ENCODE measurements at places on chromosomes 2 and 18.

DNA sequence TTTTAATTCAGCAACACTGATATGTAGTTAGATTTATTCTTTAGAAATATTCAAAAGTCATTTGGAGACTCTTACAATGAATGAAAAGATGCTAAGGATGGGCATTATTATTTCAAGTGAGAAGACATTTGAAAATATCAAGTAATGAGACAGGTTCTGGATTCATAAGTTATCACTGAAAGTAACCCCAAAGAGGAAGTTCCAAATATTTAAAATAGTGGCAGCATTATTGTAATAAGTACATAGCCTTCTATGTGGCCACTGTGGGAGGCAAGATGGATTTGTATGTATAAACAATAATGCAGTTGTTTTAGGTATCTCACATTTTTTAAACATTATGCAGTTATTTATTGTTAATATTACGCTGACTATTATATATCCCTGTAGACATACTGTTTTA lies 29.7 kb downstream of the ZC3H6 start:
- DNase-seq, result no peak

DNA sequence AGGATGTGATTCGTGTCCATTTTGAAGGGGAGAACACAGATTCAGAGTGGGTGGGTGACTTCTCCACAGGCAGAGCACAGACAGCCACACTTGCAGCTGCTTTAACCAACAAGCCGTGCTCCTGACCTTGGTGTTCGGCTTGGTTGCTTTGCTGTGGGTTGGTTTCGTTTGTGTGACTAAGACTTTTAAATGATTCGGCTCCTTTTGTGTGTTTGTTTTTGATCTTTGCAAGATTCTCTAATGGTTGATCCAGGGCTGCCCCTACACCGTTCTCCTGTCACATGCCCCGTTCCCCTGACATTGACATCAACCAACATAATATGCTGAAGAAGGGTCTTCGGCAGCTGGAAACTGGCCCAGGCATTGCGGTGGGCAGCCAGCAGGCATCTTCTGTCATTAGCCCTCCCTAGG lies 95.9 kb upstream of the MBOAT2 start:
- no peak for DNase-seq

DNA sequence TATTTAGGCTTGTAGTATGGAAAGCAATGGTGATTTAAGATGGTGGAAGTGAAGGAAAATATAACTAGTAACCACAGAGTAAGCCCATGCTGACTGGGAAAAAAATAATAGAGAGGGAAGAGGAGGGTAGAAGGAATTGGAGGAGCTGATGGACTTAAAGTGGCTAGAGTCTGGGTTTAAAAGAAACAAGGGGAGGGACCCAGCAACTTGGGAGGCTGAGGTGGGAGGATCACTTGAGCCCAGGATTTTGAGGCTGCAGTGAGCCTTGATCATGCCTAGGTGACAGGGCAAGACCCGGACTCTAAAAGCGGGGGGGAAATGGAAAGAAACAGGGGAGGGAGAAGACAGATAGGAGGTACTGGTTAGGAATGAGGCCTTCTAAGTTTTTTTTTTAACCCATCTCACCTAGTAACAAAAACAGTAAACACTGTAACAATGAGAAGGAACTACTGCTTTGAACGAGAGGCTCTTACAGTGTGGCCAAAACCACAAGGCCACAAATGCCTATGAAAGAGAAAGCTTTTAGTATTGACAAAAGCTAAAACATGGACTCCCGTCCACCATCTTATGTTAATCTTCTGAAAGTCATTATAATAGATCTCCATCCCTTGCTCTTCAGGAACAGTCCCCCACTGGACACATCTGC lies 26.6 kb downstream of the METTL8 start:
- no peak for DNase-seq

DNA sequence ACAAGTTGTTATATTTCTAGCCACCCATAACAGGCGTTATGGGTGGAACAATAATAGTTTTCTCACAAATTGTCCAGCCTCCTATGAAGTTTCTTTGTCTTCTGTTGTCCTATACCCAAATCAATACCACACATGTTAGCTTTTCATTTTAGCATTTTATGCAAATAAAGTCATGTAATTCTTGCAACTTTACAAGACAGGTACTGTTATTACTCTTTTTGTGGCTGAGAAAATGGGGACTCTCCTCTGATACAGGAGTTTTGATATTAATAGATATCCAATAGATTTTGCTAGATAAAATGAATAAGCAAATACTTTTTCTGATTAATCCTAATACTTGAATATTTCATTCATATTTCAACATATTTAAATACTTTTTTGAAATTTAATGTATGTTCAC lies 151.0 kb downstream of the PMAIP1 start:
- no peak for DNase-seq

DNA sequence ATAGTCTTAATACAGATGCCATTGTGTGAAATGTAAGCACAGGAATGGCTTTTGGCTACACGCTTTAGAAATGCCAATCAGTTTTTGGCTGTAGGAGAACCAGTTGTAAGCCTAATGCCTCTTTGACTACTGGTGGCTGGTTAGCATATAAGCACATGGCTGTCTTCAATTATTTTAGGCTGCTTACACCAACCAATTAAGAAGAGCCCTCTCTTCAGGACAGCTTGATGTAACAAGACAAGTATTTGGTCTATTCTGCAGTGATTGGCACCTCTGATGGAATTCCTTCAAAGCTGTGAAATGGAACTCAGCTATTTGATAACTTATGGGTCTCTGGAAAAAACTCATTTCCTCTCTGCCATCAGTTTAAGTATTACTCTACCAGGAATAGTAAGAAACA lies 680.1 kb upstream of the FSHR start:
- DNase-seq, result no peak

GRCh38 chr2:176768185-176768584 lies 444.4 kb upstream of the HNRNPA3 start:
- DNase-seq, result no peak

DNA sequence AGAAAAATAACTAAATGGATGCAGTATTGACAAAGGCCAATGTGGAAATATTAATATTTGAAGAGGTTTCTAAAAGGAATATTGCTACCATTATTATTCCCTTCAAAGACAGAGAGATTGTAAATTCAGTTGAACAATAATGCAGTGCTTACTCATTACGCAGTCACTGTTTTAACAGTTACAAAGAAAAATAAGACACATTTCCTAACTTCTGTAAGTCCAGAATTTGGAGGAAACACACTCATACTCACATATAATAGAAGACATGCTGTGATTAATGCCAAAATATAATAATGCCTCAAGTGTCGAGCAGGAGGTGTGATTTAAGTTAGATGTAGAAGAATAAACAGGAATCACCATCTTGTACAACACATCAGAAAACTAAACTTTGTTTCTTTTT lies 389.2 kb downstream of the FBXO15 start:
- no peak for DNase-seq

DNA sequence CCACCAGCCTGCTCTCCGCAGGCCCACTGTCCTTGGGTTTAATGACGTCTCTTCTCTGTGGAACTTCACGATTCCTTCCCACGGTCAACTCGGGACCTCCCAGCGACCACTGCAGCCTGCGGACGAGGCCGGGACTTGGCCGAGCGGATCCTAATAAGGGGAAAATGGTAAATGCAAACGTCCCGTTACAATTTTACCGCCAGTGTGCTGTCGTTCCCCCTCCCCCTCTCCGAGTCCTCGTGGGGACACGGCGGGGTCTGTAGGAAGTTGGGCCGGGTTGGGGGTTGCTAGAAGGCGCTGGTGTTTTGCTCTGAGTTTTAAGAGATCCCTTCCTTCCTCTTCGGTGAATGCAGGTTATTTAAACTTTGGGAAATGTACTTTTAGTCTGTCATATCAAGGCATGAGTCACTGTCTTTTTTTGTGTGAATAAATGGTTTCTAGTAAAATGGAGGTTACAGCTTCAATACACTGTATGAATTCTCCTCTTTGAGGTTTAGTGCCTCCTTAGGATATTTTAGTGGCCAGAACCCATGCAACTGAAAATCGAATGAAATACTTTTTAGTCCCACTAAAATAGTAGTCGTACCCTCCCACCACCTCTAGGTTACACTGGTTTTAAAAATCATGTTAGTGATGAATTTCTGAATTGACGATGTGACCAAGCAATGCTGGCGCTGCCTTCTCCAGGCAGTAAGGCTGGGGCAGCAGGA lies 2.3 kb downstream of the HOXD11 start:
- DNase-seq, result no peak

DNA sequence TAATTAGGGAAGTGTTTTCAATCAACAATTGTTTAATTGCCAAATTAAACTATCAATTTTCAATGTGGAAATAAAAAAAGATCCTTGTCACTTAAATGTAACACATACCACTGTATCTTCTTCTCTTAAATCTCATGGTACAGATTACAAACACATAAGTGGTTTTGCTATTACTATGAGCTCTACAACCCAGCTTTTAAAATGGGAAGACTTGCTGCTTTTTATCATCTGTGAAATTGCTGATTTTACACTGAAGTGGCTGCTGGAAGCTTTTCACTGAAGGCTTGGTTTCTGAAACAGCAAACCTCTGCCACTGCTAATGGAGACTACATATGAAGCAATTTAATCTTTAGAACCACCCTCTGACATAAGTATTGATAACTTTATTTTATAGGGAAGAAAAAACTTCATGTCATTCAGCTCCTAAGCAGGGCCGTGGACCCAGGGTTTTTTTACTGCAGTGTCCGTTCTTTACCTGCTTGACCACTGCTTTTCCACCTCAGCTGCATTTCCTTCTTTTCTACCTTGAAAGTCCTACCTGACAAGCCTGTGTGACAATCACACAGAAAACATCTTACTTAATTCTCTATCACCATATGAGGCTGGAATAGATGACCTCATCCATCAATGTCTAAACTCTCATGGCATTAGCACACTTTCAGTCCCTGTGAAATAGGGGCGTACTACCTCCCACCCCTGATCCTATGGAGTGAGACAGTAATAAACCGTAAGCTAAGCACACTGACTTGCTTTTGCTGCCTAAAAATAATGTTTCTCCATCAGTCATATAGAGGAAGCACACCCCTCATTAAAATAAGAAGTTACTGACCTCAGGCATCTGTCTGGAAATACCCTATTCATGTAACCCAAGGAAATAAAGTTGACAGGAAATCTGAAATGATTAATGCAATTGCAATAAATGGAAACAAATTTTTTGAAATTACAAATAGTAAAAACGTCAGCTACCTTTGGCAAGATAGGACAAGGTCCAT lies 19.2 kb upstream of the SLC8A1 start:
- no peak for DNase-seq

DNA sequence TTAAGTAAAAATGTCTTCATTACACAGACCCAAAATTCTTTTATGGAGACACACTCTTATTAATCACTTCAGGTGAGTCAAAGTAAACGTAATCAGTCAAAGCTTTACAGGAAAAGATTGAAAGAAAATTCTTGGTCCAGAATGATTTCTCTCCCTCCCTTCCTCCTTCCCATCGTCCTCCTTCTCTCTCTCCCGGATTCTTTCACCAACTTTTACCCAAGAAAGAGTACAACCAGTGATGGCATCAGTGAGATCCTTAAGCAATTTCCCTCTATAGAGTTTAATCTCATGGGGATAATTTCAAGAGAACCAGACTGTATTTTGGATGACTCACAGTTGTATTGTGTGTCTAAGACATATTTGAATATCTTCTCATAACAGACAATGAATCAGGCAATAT lies 258.1 kb downstream of the ALK start:
- DNase-seq, result no peak

GRCh38 chr2:37851828-37852584 lies 73.1 kb upstream of the RMDN2 start:
- no peak for DNase-seq

DNA sequence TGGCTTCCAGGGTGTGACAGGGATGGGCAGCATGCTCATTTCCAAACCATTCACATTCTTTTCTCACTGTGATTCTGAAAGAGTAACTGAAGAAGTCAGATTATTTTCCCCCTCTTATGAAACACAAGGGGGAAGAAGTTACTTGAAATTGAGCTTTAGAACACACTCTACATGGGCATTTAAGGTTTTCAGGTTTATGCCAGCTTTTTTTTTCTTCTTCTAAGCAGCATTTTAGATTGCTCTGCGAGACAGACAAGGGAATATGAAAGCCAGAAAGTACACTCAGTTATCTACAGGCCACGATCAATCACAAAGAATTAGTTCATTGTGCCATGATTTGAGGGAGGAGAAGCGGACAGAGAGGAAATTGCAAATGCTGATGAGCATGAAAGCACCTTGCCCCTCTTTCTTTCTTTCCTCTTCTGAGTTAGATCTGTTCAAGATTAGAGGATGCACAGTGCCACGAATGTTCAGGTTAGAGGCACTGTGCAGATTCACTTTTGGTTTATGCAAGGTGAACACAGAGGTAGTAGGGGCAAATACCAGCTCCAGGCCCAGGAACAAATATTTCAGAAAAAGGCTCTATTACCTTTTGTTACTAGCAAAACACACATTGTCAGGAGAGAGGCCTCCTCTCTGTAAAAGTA lies 49.2 kb downstream of the CXCR4 start:
- no peak for DNase-seq

GRCh38 chr18:36335476-36336279 lies 38.2 kb downstream of the FHOD3 start:
- DNase-seq, result no peak

DNA sequence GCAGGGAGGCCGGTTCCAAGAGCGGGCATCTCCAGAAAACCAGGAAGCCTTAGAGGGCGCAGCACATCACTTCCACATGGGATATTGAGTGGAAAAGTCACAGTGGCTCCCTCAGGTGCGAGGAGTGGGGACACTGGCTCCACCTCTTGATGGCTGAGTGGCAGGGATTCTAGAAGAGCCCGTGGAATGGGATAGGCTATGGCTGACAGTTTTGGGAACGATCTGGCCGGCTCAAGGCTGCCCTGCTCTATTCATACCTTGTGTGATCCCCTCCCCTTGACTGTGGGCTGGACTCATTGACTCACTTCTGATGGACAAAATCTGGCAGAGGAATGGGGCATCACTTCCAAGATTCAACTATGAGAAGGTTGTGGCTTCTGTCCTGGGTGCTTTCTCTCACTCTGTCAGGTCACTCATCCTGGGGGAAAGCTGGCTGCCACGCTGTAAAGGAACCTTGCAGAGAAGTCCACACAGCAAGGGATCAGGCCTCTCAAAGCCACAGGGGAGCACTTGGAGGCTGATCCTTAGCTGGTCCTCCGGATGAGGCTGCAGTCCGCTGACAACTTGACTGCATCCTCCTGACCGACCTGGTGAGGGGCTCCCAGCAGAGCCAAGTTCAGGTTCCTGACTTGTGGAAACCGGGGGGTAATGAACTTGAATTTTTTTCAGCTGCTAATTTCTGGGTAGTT lies 46.7 kb upstream of the HS6ST1 start:
- no peak for DNase-seq
